Activated CD4-positive, CD25-positive, alpha-beta regulatory T cell (primary cell): ENCODE measurements at places on chromosomes 3 and 15.

DNA sequence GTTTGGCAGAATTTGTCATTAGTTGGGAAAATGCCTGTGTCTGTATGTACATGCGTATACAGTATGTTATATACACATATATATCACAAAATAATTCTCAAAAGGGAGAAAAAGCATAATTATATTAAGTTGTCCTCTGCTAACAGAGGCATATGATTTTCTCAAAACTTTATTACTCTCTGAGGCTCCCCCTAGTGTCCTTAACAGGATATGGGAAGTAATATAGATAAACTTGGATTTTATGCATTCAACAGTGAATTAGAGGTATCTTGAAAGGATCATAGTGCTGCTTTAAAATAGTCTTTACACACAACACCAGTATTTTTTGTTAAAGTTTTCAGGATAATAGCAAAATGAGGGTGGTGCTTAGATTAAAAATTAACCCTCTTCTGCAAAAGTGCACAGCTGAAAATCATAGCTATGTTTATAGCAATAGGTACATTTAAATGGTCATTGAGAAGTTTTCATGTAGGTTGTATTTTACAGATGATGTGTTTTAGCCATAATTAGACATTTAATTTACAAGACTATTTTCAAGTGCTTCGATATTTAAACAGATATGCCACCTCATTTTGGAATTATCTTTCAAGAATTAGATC lies 454.0 kb upstream of the ROBO2 start:
- no peak for DNase-seq

GRCh38 chr15:36406366-36406765 lies 173.1 kb upstream of the CDIN1 start:
- DNase-seq, result no peak

GRCh38 chr3:69425249-69425648 lies 39.4 kb upstream of the FRMD4B start:
- no peak for DNase-seq

- no peak for DNase-seq
Measured at GRCh38 chr3:179681492-179682263, 28.8 kb downstream of the USP13 start.

DNA sequence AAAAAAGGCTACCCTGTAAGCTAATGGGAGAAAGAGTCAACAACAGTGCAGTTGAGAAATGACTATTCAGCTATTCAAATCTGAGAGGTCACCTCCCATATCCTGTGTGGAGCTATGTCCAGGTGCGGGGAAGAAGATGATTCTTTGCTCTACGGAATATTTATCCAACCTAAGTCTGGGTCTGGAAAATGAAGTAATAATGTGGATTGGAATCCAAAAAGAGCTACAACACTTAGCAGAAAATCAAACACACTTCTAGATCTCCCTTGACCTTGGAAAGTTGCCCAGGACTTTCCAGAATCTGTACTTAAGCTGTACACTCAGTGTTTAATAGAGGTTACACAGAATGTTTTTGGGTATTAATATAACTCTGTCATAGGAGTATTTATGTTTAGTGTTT lies 251.9 kb downstream of the NAALADL2 start:
- DNase-seq, result no peak

- DNase-seq, result no peak
Measured at GRCh38 chr3:52889901-52890300, 7.4 kb downstream of the STIMATE start.

- DNase-seq, result no peak
Measured at GRCh38 chr3:10411598-10412332, 90.9 kb upstream of the SEC13 start.

- DNase-seq, result no peak
Measured at GRCh38 chr3:133750259-133750656, 4.1 kb downstream of the TF start.

DNA sequence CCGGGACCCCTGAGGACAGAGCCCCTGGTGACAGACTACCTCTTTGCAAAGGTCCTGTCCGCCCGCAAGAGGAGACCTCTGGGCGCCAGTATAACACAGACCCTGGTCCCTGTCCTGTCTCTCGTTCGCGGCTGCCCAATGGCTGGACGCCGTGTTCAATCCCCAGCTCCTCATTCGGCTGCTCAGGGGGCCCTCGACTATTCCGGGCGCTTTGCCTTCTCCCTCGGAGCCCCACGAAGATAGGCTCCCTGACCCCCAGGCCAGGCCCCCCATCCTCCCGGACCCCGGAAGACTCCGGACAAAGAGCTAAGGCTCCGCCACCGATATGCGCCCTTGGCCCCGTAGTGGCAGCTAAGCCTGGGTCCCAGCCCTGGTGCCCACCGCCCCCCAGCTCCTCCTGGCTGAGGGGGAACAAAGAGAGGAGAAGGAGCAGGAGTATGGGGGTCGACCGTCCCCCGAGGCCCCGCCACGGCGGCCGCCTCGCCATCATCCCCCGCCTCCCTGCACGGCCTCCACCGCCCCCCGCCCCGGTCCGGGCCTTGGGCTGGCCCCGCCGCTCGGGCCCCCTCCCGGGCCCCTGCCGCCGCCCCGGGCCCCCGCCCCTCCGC lies 437 bp downstream of the CELSR3 start:
- DNase-seq, result no peak

DNA sequence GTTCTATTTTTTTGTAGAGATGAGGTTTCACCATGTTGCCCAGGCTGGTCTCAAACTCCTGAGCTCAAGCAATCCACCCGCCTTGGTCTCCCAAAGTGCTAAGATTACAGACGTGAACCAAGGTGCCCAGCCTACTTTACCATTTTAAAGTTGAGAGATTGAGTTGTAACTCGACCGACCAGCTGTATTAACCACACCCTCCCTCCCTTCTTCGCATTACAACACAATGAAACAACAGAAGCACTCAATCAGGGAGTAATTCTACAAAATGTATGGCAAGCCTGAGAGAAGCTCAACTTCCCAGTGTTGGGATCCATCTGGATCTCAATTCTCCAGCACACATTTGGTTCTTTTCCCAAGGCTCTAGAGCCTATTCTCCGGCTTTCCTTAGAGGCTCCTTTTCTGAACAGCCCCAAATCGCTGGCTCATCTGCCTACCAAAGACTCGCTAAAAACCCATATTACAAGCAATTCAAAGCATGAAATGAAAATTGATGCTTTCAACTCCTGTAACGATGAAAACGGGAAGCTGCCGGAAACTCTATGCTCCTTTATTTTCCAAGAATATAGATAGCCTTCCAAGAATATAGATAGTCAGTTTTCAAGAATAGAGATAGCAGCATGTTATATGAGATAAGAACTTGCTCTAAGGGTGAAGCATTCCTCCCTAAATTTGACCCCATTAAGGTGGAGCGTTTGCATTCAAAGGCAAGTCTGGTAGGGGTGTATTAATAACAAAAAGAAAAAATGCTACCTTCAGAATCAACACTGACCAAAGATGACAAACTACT lies 450.9 kb downstream of the MAGI1 start:
- DNase-seq, result no peak

- DNase-seq, result no peak
Measured at GRCh38 chr3:47011371-47011770, 31.9 kb downstream of the NBEAL2 start.

DNA sequence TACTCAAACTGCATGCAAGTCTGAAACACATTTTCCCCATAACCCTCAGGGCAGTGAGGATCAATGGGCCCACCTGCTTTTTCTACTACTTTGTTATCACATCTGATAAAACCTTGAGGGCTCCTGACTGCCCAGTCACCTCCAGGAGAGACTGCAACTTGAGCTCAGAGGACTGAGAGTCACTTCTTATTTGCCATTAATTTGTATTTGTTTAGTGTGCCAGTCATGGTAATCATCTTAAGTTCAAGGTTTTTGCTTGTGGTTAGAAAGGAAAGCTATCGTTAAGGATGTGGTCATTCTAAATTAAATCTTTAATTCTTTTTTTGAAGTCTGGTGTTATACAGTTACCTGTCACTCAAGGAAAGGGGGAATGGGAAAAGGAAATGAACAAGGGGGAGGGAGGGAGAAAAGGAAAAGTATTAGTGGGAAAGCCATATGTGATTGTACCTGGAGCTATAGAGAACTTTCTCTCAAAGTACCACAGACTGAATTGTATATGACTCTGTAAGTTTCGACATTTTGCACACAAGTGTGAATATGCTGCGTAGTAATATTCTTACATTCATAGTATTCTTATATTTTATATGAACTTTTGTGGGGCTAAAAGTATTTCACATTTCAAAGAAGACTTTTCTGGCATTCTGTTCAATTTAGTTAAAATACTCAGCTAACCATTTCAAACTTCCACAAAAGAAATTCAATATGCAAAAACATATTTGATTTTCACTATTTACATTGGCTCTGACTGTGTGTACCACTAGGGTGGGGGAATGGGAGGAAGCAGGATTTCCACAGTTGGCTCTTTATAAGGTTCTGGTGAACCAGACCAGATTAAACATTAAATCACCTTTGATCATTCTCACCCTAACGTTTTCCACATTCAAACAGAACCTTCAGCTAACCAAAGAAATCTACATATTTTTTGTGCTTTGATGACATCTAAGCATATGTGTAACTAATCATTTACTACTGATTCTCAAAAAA lies 166.5 kb upstream of the ATP11B start:
- no peak for DNase-seq

DNA sequence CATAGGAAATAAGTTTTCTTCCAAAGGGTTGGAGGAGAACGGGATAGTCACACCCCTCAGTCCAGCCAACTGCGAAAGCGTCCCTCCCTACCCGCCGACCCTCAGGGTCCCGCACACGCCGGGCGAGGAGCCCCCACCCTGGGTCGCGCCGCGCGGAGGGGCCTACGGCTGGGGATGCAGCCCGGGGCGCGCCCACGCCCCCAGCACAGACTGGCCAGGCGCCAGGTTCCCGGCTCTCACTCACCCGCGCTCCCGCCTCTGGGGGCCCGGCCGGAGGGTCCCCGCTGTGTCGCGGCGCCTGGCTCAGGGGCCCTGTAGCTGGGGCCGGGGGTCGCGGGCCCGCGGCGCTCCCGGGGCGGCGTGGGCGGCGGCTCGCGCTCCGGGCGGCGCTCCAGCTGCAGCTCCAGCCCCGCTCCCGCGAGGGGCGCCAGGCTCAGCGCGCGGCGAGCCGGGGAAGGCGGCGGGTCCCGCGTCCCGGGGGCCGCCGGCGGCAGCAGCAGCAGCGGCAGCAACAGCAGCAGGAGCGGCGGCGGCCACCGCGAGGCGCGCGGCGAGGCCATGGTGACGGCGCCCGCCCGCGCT lies 375 bp downstream of the HEG1 start:
- DNase-seq, result no peak

GRCh38 chr3:46089237-46090011 lies 62.1 kb upstream of the XCR1 start:
- no peak for DNase-seq

DNA sequence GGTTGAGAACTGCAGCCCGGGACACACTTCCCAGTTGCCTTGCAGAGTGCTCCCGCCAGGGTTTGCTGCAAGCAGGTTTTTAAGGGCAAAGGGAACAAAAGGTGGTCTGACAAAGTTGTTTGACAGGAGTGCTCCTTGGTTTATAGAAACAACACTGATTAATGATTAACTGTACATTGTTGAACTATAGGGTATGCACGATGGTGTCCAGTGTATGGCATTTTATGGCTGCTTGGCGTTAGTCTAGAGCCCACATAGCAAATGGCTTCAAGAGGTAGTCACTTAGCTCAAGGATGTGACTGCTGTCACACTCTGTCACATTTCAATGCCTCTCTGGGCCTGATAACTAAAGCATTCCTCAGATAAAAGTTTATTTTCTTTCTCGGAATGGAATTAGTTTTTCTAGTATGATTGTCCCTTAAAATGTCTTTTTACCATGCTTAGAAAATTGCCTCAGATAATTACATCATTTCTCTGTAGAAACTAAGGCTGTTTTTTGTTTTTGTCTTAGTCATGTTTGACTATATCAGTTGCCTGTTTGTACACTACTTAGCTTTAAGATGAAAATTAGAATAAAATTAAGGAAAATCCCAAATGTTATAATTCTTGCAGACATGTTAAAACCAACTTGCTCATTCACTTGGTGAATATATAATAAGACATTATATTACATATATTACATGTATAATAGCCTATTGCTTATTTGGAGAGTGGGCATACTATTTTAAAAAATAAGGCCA lies 61.3 kb upstream of the GATM start:
- DNase-seq, result no peak

GRCh38 chr3:118991775-118992174 lies 42.9 kb downstream of the IGSF11 start:
- no peak for DNase-seq

DNA sequence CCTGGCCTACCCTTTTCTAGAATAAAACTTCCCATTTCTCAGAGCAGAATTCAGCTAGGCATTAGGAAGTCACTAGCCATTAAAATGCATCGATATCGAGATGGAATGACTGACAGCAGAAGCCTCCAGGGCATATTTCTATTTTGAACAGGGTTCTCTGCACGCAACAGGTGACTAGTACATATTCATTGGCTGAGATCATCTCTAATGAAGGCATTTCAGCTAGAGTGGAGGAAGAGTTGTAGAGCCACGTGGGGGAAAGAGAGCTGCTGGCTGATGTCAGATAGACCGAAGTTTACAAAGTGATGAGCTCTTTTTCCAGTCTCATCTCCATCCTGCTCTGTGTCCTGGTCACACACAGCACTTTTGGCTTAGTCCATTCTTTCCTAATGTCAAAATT lies 7.5 kb downstream of the TMEM40 start:
- DNase-seq, result no peak

DNA sequence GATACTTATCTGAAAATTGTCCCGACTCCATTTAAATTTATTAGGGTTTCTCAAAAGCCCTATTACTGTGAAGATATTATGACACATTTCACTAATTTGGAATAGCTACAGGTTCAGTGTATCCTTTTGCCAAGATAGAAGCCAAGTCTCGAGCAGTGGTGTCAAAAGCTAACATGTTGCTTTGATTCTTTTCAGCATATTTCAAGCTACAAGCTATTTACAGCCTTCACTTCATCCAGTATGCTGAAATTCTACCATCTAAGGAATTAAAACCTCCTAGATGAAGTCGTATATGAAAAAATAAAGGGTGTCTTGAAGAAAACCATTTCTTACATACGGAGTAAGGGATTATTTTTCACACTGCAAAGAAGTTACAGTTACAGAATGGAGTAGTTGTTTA lies 31.2 kb upstream of the ADAMTS9 start:
- DNase-seq, result no peak

DNA sequence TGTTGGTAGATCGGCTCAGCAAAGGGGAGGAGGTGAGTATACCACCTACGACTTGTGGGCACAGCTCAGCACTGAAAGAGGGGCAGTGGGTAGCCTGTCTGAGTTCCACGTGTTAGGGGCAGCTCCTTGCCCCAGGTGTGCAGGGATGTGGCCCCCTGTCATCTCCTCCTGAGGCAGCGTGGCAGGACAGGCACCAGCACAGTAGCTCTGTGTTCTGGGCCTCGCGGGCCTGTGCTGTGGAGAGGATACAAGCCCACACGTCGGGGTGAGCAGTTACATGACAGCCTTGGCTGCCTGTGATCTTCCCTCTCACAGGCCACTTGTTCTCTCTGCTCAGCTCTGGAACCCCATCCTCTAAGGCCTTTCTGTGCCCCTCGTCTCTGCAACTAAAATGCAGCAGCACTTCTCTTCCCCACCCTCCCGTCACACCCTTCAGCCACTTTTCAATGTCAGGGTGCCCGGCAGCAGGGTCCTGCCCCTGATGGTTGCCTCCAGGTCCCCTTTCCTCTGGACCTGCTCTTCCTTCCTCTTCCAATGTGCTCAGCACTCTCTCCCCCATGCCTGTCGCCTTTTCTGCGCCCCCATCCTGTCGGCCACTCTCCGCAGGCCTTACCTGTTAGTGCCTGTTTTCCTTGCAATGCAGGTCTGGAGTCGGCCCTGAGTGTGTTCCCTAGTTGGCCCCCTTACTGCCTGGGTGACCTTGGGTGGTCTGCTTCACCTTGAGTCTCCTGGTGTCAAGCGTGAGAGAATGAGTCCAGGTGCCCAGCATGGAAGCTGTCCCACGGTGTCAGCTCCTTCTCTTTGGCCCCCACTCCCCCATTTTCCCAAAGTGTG lies 18.2 kb upstream of the CPNE9 start:
- no peak for DNase-seq
